Caco-2 (cell line): ENCODE measurements at places on chromosomes 6 and 20.

GRCh38 chr6:110053395-110054240, 75.5 kb downstream of the GPR6 start:
- DNase-seq, result peak; percentile 57

DNA sequence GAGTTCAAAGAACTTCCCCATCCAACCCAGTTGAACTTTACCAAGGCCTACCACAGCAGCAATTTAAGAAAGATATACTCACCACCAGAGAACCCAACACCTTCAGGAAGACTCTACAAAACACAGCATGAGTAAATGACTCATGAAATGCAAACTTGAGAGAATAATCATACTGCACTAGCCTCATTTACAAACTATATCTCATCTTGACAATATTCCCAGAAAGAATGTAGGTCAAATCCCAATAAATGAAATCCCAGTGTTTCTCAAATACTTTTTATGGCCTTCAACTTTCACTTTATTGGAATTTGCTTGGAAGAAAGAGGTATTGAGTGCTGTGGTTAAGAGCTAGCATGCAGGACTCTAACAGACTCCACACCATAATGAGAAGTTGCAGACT, 60.0 kb downstream of the FYN start:
- DNase-seq, result no peak

DNA sequence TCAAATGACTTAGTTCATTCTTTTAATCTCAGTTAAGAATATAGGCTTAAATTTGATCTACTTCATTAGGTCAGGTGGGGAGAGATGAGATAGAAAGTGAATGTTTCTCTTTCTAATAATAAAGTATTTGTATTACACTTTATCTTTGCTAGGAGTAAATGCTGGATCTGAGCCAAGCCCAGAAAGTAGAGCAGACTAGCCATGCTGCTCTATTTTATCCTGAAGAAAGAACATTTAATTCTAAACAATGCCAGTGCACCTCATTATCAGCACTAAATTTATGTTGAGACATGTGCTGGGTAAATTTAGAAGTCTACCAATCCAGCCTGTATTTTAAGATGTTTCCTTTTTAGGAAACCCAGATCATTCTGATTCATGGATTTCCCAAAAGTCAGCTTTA, 43.5 kb downstream of the AKIRIN2 start:
- no peak for DNase-seq

DNA sequence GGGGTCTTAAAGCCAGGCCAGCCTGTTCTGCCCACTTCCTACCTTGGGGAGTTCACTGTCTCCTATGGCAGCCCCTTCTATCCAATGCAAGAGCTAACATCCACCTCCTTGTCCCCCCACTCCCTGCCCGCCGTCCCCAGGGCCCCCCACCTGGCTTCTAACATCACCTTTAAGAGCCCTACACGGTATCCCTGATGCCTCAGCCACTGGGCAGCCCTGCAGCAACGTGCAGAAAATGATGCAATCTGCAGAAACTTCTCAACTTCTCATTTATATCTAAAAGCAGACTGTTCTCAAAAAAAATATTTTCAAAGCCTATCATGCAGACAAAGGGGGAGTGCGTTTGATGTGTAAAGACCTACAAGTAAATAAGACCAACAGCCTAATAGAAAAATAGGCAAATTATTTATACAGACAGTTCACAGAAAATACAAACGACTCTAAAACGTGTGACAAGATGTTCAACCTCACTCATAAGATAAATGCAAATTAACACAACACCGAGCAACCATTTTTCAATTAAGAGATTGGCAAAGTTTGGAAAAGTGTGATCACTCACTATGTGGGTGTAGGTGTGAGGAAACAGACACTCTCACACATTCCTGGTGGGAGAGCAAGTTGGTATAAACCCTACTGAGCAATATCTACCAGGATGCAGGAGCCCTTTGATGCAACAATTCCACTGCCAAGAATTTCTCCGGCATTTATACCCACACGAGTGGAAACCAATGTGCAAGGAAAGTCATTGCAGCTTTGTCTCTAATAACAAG, 15.1 kb upstream of the HCK start:
- peak; percentile 35 for DNase-seq

GRCh38 chr6:36519352-36519751, 27.9 kb downstream of the STK38 start:
- DNase-seq, result no peak

DNA sequence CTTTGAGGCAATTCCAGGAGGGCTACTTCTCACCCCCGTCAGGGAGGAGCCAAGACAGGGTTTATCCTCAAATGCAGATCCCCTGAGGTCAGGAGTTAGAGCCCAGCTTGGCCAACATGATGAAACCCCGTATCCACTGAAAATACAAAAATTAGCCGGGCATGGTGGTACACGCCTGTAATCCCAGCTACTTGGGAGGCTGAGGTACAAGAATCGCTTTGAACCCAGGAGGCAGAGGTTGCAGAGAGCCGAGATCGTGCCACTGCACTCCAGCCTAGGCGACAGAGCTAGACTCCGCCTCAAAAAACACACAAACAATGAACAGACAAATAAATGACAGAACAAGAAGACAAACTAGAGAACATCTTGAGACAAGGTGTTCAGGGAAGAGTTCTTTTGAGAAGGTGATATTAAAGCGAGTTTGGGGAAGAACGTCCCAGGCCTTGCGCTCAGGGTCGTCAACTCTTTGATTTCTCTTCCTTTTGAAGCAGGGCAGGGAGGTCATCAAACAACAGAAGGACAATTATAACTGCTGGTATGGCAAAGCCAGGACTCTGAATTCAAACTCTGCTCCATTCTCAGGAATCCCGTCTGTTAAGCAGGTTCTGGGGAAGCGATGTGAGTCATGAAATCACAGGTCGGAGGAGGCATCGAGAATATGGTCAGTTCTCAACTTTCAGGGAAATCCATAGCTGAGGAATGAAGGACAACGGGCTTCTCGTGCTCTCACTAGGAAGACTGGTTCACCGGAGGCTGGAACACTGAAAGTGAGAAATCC, 1.4 kb upstream of the RALY start:
- DNase-seq, result no peak

GRCh38 chr20:2342243-2342642, 38.5 kb upstream of the TGM6 start:
- no peak for DNase-seq

GRCh38 chr20:42846784-42847490, 342.8 kb downstream of the PTPRT start:
- no peak for DNase-seq

DNA sequence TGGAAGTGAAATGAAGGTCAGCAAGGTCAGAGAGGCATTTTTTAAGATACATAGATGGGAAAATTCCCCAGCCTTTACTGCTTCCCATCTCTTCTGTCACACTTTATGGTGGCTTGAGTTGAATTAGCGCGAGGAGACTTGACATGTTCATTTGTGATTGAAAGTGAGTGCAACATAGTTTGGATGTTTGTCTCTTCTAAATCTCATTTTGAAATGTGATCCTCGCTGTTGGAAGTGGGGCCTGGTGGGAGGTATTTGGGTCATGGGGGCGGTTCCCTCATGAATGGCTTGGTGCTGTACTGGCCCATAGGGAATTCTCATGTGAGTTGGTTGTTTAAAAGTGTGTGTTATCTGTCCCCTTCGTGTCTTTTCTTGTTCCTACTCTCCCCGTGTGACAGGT, 237.2 kb downstream of the CDKAL1 start:
- no peak for DNase-seq

DNA sequence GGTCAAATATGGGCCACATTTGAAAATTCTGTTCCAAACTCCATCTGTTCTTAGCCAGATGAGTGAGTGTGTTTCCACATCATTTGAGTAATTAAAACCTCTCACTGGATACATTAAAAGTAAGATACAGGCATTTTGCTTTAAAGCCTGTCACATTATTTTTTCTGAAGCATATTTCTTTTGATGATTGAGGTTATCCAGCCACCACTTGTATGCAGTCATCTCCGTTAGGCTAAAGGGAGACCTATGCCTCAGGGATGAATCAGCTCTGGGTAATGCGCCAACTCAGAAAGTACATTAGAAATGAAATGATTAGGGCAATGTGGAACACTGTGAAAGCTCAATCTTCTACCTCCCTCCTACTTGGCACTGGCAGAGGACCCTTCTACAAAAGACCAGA, 90.7 kb downstream of the SNAP25 start:
- no peak for DNase-seq
